ENCODE measurements at places on chromosomes 1 and 21.

DNA sequence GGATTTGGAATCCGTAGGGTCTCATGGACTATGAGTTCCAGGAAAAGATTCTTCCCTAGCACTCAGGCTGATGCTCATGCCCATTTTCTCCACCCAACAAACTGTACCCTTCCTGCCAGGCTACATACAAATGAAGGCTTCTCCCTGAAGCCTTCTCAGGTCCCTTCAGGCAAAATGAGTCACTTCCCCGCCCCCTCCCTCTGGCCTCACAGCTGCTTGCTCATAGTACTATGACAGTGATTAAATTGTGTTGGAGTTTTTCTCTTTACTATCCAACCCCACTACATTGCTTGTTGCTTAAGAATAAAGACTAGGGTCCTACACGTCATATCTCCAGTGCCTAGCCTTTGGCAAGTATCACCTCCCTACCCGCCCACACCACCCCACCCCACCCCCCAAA lies 207.6 kb upstream of the NFIA start:
- DNase-seq, result no peak

DNA sequence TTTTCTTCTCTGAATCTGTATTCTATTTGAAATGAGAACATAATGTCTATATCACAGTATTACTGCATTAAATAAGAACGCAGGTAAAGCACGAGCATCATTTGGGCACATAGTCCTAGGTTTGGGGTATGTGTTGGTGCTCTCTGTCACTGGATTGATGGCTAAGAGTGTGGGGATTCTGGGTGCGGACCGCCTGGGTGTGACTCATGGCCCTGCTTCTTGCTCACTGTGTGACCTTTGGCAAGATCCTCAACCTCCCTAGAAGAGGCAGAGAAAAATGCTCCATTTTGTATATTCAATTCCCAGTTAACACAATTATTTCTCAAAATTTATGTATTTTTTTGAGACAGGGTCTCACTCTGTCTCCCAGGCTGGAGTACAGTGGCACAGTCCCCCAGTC lies 99.7 kb downstream of the LAMC2 start:
- no peak for DNase-seq

- DNase-seq, result no peak
Observed at GRCh38 chr1:88300752-88301263, 383.3 kb upstream of the PKN2 start.

DNA sequence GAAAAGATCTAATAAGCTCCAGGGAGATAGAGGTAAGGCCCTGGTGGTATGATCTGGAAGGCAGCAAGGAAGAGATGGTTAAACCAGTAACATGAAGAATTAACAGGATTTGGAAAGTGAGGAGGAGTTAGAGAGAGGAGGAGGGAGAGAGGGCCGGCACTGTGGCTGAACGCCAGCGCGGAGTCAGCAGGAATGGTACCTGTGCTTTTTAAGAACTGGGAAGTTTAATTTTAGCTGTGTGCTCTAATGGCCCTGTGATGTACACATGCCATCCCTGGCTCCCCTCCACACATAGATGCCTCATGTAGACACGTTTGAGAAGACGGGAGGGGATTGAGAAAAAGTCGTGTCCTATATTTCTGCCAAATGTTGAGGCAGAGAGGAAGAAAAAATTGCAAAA lies 13.8 kb upstream of the AVPR1B start:
- no peak for DNase-seq

- DNase-seq, result peak; percentile 38
Observed at GRCh38 chr1:235136111-235136510, 7.5 kb upstream of the TOMM20 start.

All from BE2C (cell line).